ENCODE measurements at places on chromosomes 2 and 18.

- DNase-seq, result no peak
These were observed 31.3 kb downstream of the HDHD2 start for GRCh38 chr18:47118981-47119380.

DNA sequence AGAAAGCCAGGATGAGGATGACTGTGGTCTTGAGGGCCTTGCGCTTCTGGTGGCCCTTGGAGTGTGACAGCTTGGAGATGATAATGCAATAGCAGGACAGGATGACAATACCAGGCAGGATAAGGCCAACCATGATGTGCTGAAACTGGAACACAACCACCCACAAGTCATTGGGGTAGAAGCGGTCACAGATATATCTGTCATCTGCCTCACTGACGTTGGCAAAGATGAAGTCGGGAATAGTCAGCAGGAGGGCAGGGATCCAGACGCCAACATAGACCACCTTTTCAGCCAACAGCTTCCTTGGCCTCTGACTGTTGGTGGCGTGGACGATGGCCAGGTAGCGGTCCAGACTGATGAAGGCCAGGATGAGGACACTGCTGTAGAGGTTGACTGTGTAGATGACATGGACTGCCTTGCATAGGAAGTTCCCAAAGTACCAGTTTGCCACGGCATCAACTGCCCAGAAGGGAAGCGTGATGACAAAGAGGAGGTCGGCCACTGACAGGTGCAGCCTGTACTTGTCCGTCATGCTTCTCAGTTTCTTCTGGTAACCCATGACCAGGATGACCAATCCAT lies 2.7 kb downstream of the CXCR4 start:
- DNase-seq, result no peak

- DNase-seq, result no peak
These were observed 195.4 kb downstream of the FAM210A start for GRCh38 chr18:13530879-13531387.

- no peak for DNase-seq
These were observed 89.5 kb downstream of the PXDN start for GRCh38 chr2:1654696-1655374.

- DNase-seq, result no peak
These were observed 19.5 kb downstream of the C2orf74 start for GRCh38 chr2:61181382-61182058.

GRCh38 chr2:205199165-205199850 lies 483.0 kb upstream of the NRP2 start:
- DNase-seq, result no peak

DNA sequence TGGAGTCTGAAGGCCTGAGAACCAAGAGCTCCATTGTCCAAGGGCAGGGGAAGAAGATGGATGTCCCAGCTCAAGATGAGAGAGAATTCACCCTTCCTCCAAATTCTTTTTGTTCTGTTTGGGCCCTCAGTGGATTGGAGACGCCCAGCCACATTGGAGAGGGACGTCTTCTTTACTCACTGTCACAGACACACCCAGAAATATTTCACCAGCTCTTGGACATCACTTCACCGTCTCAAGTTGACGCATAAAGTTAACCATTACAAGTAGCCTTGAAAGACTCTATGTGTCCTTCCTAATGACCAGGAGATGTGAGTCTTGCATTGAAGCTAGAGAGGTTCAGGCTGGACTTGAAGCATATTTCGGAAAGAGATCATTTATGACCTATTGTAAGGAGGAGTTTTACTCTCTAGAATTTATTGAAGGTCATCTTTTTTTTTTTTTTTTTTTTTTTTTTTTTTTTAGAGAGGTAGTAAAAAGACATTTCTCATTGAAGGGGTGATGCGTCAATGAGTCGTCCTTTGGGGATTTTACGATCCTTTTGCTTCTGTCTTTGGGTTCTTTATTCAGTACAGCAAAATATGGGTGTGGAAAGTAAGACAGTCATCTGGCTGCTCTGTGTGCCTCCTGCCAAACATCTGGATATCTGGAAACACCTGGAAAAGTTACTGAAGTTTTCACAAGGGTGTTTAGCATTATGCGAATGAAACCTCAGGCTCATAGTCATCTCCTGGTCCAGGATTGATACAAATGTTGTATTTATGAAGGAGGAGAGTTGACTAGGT lies 118.1 kb downstream of the PRPF40A start:
- no peak for DNase-seq

DNA sequence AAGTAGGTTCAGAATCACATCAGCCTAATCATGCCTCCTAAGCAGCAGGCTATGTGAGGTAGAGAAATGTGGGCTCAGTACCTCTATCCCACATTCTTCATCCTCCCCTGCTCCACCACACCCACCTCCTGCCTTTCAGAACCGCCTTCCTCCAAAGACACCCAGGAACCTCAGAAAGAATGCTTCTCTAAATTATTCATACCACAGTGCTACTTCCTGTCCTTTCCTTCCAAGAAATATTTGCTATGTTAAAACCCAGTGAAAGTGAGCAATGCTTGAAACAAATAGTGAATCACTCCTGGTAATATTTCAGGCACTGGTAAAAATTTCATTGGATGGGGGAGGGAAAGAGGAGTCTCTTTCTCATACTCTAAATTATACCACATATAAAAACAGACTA lies 24.0 kb upstream of the CREB1 start:
- no peak for DNase-seq

- DNase-seq, result no peak
These were observed 3.5 kb upstream of the NFATC1 start for GRCh38 chr18:79392226-79392625.

DNA sequence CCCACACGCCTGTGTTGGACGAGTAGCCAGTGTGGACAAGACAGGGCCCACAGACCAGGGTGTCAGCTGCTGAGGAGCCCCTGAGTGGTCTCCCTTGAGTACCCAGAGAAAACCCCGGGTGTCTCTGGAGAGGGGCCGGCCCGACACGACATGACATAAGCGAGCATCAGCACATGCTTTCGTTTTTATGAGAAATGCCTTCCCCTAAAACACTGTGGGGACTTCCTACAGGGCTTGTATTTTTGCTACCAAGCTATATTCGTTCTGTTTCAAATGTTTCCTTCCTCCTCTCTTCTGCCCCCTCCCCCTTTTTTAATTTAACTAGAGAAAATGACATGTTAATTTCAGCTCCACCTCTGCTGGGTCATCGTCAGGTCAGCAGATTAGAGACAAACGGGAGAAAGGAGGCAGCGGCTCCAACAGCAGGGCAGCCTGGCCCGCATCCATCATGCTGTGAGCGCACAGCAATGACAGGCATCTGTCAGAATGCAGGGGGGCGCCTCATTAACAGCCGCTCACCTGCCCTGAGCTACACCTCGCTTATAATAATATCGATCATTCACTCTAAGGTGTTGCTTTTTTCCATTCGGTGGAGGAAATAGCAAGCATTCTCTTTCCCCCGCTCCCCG lies 286.2 kb downstream of the ZNF516 start:
- DNase-seq, result no peak

GRCh38 chr2:109722026-109722425 lies 72.1 kb upstream of the RGPD5 start:
- no peak for DNase-seq

DNA sequence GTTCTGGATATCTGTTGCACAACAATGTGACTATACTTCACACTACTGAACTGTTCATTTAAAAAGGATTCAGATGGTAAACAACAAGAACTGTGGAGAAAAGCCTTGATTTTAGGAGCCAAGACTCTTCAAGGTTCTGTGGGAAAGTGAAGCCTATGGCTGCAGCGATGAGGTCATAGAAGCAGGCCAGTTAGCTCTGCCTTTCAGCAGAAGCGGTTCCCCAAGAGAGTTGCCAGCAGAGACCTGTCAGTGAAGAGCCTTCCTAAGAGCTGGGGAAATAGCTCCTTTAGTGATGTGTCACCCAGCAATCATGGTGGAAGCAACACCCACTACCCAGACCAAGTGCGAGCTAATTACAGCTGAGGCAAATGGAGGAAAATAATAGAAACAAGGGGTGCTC lies 346.5 kb upstream of the ETAA1 start:
- no peak for DNase-seq

GRCh38 chr2:23668756-23669304 lies 258.1 kb downstream of the ATAD2B start:
- DNase-seq, result no peak

DNA sequence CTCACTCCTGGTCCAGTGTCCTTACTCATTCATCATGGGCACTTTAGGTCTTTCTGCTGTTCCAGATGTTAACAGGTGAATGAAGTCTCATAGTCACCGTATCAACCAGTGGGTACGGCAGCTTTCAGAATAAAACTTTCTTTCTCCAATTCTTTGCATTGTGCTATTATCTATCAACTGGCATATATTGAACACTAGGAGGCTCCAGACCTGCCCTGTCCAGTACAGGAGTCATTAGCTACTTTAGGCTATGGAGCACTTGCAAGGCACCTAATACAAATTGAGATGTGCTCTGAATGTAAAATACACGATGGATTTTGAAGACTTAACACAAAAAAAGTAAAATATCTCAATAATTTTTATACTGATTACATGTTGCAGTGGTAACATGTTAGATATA lies 43.2 kb upstream of the NEB start:
- DNase-seq, result no peak

- DNase-seq, result no peak
These were observed 138.7 kb downstream of the CERS6 start for GRCh38 chr2:168594778-168595177.

DNA sequence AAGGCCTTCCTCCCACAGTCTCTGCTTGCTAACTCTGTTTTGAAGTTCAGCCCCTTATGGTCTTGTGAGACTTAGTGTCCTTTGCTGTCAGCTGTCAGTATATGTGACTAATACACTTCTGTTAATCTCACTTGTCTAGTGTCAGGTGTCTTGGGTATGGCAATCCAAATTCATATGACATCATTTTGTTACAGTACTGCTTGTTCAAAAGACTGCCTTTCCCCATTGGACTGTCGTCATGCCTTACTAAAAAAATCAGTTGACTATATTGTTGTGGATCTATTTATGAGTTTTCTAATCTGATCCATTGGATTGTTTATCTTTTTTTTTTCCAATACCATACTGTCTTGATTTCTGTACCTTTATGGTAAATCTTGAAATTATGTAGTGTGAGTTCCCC lies 611.4 kb upstream of the HS6ST1 start:
- no peak for DNase-seq
